H9 (cell line): ENCODE measurements at places on chromosomes 7 and 10.

GRCh38 chr7:63093481-63093880 is 905.2 kb upstream of the ZNF722 start:
- no peak for DNase-seq

DNA sequence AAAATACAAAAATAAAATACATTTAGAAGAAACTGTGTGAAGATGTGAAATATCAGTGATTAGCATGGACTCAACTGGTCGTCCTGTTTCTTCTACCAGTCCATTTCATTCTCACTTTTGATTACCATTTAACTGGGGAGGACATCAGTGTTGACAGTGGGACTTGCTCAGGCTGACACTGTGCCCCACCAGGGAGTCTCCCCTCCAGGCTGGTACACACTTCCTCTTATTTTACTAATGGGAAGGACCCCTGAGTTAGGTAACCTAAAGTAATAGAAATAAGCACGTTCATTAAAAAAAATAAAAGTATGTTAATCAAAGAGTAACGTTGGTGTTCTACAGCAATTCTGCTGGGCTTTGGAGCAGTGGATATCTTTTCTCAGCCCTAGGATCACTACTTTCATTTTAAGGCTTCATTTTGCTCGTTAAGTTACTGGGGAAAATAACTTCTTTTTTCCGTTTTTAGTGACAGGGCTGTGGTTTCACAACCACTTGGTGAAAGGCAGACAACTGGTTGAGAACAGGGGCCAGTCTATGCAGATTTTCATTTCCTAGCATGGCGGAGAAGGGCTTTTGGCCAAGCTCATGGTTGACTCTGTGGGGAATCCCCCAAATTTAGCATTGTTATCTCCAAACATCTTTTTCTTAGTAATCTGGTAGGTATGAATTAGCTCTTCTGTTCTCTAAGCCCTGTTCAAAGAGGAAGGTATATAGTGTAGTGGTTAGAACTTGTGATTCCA is 2.1 kb downstream of the SNX10 start:
- no peak for DNase-seq

- no peak for DNase-seq
Observed at GRCh38 chr10:60406182-60406581, 16.5 kb upstream of the ANK3 start.

- no peak for DNase-seq
Observed at GRCh38 chr7:34762764-34763163, 104.7 kb downstream of the NPSR1 start.

GRCh38 chr10:10138685-10139084 is 879.0 kb upstream of the CELF2 start:
- no peak for DNase-seq

DNA sequence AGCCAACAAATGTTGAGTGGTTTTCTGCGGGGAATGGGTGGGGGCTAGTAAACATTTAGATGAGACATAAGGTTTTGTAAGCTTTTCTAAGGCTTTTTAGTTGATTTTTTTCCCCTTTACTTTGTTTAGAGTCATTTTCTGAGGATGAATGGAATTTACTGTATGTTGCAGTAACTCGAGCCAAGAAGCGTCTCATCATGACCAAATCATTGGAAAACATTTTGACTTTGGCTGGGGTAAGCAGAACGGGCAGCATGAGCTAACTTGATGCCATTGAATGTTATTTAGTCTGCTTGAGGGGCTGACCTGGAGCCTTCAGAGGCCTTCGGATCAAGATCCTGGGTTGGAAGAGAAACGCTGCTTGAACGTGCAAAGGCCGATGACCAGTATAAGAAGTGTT is 37.3 kb downstream of the FBH1 start:
- DNase-seq: no peak

DNA sequence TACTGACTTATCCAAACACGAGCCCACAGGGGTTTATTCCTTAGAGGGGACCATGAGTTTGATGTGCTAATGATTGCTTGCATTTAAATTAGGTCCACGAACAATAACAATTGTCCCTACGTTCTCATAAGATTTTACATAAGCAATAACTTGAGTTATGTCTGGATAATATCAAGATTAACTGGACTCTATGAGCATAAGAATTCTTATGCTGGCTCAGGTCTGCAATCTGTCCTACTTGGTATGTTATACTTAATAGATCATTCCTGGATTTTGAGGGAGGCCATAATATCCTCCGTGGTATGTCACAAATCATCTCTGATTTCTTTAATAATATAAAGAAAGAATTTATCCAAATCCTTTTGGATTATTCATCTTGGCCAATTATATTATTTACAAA is 552.3 kb downstream of the KCNMA1 start:
- DNase-seq: no peak

DNA sequence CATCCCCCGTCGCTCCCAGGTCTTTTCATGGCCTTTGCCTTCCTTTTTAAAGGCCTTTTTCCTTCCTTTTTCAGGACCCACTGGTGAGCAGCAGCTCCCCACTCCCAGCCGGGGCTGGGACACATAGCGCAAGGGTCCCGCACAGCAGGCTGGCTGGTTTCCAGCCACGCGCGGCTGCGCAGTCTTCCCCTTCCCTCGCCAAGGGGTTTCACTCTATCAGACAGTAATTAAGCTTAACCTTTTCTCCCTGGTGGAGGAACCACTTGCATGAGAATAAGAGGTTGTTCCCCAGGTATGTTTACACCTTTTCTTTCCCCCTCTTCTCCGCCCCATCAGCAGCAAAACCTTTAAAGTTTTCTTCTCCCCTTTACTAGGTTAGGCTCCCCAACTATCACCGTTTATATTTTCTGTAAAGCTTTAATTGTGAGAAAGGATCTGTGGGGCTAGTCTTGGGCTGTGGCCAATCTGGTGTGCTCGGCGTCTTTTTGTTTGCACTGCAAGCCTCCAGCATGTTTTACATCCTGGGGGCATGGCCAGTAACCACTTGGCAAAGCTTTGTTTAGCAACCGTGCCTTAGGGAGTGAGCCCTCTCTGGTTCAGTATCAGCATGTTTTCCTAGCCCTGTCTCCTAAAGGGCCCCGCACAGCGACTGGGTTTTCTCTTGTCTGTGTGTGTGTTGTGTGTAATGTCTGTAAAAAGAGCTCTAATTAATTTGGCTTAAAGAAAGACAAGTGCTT is 219.6 kb downstream of the PHF14 start:
- DNase-seq: peak; percentile 75

DNA sequence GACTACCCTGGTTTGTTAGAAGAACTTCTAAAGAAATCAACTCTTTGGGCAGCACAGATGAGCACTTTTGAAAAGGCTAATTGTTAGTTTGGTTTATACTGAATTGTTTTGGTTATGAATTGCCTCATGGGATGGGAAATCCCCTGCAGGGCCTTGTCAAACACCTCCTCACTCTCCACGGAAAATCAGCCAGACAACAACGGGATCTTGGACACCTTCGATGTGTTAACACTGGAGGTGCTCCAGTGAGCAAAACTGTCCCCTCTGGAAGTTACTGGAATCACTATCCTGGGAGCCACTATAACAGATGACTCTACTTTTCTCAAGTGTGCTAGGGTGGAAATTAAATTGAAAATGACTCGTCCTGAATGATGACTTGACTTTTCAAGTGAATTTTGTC is 38.7 kb downstream of the CDK6 start:
- DNase-seq: no peak

GRCh38 chr10:18402853-18403252 is 248.5 kb downstream of the NSUN6 start:
- DNase-seq: no peak

GRCh38 chr7:152869041-152869676 is 109.6 kb downstream of the ACTR3B start:
- peak; percentile 19 for DNase-seq

GRCh38 chr10:23158370-23158769 is 33.7 kb upstream of the PTF1A start:
- peak; percentile 51 for DNase-seq

- DNase-seq: no peak
Observed at GRCh38 chr10:51001587-51001986, 72.7 kb upstream of the PRKG1 start.

DNA sequence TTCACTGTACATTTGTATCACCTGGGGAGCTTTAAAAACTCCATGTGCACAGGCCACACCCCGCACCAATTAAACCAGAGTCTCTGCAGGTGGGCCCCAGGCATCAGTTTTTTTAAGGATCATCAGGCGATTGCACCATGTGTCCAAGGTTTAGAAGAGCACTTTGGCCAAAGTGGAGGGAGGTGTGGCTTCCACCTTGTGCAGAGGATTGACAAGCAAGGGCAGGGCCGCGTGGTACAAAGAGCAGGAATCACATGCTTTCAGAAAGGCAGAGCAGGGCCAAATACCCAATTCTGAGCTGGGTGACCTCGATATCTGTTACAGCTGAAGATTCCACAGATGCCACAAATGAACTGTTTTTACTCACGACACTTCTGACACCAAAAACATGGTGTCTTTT is 52.4 kb downstream of the NOC3L start:
- DNase-seq: no peak

GRCh38 chr10:73879296-73880173 is 5.2 kb upstream of the CAMK2G start:
- peak; percentile 86 for DNase-seq

- DNase-seq: no peak
Observed at GRCh38 chr7:43495572-43495971, 87.3 kb upstream of the STK17A start.

DNA sequence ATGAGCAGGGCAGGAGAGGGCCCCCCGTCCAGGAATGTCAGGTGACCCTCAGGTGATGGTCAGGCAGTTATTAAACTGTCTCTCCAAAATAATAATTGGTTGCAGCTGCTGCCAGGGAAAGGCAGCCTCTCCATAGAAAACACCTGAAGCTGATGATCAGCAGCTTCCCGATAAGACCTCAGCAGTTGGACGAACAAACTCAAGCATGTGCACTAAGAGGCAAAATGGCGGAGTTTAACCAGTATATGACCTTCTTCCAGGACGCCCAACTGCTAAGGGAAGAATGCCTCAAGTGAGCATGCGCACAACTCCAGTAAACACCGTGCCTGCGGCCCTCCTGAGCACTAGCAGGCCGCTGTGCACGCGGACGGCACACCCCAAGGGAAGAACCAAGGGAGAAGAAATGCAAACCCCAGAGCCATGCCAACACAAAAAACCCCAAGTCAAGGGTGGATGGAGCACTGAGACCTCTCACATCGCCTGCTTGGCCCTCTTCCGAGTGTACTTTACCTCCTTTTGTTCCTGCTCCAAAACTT is 38.9 kb upstream of the ADARB2 start:
- no peak for DNase-seq

GRCh38 chr10:78653555-78653954 is 415.2 kb upstream of the ZMIZ1 start:
- no peak for DNase-seq

- peak; percentile 46 for DNase-seq
Observed at GRCh38 chr7:50768485-50769474, 13.9 kb downstream of the GRB10 start.

DNA sequence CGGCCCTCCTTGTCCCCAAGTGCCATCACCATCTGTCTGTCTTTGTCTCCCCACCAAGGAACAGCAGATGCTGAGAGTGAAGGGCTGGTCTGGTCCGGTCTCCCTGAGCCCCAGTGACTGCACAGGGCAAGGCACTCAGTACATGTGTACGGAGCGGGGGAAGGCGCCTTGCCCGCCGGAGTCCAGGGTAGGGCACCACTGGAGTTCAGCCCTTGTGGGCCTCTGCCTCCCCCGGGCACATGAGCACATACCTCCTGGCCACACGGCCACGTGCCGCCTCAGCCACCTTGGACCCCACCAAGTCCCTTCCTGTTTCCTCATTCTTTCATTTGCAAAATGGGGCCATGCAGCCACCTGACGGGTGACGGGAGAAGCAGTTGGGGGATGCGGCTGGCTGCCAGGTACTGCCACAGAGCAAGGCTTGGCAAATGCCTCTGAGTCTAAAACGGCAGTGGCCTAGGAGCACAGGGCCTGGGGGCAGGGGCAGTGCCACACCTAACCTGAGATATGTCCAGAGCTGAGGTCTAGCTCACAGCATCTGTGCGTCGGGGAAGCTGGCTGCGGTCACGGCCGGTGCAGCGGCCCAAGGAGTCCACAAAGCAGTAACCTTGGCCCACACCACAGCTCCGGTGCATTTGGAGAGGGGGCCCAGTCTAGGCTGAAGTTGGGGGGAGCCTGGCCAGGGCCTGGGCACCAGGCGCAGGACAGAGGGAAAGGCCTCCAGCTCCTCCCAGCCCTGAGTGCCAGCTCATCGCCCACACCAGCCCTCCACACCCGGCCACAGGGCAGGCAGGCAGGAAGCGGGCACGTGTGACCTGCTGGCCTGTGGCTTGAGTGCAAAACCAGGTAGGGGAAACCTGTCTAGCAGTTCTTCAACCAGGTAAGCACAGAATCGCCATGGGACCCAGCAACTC is 5.2 kb downstream of the ADAP1 start:
- peak; percentile 36 for DNase-seq

DNA sequence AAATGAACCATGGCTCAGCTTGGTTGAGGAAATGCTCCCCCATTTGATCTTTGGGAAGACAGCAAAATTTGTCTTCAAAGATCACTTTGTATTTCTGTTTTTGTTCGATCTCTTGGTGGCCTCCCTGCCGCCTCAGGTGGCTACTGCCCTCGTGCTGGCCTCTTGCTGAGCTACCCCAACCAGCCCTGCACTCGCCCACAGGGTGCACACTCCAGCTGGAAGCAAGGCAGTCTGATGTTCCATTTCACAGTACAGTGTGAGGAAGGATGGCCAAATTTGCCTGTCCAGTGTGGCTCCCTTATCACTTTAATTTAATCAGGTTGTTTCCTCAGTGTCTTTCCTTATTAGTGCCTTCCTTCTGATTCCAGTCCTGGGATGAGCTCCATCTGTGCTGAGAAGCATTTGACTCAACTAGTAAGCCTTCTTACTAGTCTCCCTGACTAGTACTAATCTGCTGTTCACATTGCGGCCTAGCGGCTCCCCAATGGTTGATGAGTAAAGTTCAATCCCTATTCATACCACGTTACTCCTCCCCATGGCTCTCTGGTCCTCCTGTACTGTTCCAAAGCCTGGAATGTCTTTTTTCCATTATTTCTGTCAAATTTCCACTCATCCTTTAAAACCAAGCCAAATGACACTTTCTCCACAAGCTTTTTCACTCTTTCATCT is 8.2 kb downstream of the MYOF start:
- no peak for DNase-seq

DNA sequence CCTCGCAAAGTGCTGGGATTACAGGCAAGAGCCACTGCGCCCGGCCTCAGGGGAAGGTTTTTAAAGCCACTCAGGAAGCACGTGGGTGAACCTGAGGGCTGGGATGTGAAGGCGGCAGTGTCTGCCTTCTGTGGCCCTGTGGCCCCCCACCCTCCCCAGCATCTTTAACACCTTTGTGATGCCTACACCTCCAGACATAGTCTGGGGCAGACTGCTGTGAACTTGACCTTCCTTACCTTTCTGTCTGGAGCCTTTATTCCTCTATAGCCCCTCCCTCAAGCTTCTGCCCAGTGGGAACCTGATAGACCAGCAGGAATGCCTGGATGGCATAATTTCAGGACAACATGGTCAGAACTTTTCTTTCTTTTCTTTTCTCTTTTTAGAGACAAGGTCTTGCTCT is 550.2 kb downstream of the GALNT17 start:
- no peak for DNase-seq
